ENCODE measurements at places on chromosomes 4 and X. TPM values are rescaled to one million over a fixed set of nuclear protein-coding genes. Genes with fewer than 3 reads are reported as not detected.
A peak's percentile ranks its signal among the peaks of the same experiment; 100 is the strongest.

- no peak for DNase-seq
These were observed 2.9 kb upstream of the FTSJ1 start for GRCh38 chrX:48472851-48473703.

Gene ADAMTS3
- total RNA-seq = 0.16 TPM

DNA sequence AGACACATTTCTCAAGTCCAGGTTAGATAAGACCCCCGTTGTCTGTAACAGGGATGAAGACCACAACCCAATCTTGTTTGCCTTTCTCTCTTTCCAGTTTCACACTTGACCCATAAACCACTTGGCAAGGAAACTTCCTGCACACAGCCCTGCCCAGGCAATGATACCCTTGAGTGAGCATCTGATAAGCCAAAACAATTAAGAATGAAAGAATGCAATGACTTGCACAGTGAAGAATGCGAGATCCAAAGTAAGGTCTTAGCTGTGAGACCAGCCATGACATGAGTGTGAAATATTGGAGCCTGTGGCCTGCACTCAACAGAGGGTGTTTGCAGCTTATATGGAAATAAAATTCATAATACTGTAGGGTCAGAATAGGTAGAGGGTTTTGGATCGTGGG, 37.9 kb upstream of the MXRA5 start:
- DNase-seq = no peak

- no peak for DNase-seq
These were observed 45.7 kb upstream of the HMX1 start for GRCh38 chr4:8917321-8917811.

DNA sequence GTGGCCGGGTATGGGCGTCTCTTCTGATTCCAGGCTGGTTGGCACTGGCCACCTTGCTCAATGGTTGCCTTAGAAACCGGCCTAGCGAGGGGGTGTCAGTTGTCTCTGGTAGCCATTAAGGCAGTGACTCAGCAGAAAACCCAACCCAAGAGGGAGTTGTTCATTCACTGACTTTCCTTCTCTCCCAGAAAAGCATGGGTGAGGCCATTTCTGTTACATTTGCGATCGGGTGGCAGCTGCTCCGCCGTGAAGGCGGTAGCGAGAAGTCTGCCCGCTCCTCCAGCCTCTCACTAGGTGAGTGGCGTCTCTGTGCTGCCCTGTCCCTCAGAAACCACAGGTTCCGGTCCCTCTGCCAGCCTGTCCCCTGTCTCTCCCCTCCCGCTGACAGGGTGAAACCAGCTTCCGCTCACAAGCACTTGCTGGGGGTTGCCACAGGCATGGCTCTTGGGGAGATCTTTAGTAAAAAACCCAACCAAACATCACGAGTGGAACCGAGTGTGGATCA, 17.4 kb downstream of the IRAK1 start:
- DNase-seq = no peak

- no peak for DNase-seq
These were observed 677 bp upstream of the NONO start for GRCh38 chrX:71282514-71283402.

GRCh38 chr4:187562345-187562744, 433.2 kb upstream of the ZFP42 start:
- DNase-seq = no peak

- DNase-seq = no peak
These were observed 79.2 kb downstream of the F11 start for GRCh38 chr4:186345184-186345583.

GRCh38 chr4:170248029-170248428, 158.3 kb upstream of the AADAT start:
- DNase-seq = no peak

GRCh38 chr4:167234316-167234881, at the start of gene SPOCK3:
TSS of gene SPOCK3 (minus strand) at chr4:167234494.
- DNase-seq = no peak

GRCh38 chr4:2436301-2436700, 17.5 kb downstream of the CFAP99 start:
- DNase-seq = no peak

GRCh38 chrX:101462892-101463291, 22.4 kb upstream of the ARMCX4 start:
- no peak for DNase-seq

- DNase-seq = no peak
These were observed 22.8 kb downstream of the MEPE start for GRCh38 chr4:87855559-87855958.

- no peak for DNase-seq
These were observed 13.2 kb upstream of the SOD3 start for GRCh38 chr4:24781999-24782745.

Gene SMIM31
- not detected for total RNA-seq

DNA sequence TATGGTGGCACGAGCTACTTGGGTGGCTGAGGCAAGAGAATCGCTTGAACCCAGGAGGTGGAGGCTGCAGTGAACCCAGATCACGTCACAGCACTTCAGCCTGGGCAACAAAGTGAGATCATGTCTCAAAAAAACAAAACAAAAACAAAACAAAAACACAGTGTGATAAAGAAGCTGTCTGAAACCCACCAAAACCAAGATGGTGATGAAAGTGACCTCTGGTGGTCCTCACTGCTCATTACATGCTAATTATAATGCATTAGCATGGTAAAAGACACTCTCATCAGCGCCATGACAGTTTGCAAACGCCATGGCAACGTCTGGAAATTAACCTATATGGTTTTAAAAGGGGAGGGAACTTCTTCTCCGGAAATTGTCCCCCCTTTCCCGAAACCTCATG, 29.4 kb upstream of the OPHN1 start:
- DNase-seq = no peak

- peak; percentile 77 for DNase-seq
These were observed 4.8 kb upstream of the HGFAC start for GRCh38 chr4:3436798-3437581.

DNA sequence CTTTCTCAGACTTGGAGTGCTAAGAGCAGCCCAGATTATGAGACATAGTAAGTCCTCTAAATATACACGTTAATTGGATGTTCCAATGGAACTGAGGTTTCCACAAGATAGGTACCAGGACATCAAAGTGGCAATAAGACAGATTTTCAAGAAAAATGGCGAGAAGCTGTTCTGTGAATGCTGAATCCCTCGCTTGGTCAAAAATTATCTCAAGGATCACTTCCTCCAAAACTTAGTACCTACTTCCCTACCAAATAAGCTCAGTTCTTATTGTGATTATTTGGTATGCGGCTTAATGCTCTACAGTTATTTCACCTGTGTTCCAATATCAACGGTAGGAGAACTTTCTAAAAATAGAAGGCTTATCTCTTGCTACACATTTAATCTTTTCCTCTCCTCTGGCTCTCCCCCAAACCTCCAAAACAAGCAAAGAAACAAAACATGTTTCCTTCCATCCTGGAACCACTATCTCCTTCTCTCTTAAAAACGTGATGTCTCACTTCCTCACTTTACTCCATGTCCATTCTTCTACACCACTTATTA, 14.7 kb downstream of the PDGFC start:
- no peak for DNase-seq

GRCh38 chr4:2253160-2254084, 8.5 kb downstream of the MXD4 start:
- DNase-seq = peak; percentile 18

DNA sequence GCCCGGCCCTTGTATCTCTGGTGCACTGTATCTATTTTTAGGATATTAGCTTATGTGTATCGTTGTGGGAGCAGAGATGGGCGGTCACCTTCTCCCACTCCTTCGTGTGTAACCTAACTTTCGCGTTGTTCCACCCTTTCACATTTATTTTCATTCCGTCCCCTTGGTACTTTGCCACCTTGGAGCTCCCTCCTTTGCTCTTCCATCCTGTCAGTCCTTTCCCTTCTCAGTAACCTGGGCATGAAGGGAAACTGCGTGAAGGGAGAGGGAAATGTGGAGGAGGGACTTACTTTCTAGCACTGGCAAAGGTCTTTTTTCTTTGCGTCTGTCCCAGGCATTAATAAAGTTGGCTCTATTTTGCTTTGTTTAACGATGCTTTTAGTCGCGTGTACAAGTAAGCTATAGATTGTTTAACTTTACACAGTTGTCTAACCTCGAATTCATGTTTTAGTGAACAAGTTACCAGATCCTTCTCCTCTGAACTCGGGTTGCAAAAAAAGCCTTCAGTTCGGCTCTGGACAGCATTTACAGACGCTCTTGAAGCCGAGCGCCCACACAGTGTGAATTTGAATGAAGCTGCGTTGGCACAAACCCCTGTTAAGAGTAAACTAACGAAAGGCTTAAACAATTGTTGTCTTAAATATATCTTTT, 3.9 kb downstream of the PCDH10 start:
- no peak for DNase-seq

GRCh38 chr4:96598465-96598864, 758.6 kb downstream of the PDHA2 start:
- DNase-seq = no peak

Gene NAP1L3
- total RNA-seq = 0.19 TPM

- no peak for DNase-seq
These were observed 229.6 kb downstream of the OPHN1 start for GRCh38 chrX:68203646-68204045.

DNA sequence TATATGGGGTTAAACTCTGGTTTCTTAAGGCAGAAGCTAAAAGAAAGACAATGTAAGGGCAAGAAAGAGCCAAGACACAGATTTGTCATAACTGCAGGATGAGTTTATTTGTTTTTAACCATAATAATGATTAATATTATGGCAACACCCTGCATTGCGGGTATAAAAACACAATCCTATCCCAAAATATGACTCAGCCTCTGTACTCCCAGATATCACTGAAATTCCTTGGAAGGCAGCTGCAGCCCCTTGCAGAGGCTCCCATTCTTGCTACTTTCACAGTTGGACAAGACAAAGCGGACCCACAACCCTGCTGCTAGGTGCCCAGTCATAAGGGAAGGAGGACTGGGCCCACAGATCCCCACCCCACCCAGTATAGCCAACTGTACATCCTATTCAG, 20.4 kb upstream of the FGF16 start:
- DNase-seq = no peak

GRCh38 chr4:107449611-107450369, 270.2 kb downstream of the PAPSS1 start:
- DNase-seq = no peak

Gene SHISA3
- 0.12 TPM for total RNA-seq

Gene FGFR3
- 14.3 TPM for total RNA-seq

GRCh38 chrX:100915562-100915961, 13.2 kb downstream of the XKRX start:
- no peak for DNase-seq

DNA sequence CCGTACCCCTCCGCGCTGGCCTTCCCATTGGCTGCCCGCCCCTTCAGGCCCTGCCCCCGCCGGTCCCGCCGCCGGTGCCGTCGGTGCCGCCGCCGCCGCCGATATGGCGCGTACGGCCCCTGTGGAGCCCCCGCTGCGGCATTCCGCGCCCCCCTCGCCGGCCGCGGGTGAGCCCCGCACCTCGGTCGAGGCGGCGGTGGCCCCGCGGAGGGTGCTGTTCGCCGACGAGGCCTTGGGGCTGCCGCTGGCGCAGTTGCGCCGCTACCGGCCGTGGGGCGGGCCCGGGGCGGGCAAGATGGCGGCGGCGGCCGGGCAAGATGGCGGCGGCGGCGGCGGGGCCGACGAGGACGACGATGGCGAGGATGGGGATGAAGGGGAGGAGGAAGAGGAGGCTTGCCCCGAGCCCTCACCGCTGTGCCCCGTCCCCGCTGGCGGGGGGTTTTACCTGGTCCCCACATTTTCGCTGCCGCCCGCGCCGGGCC, at the start of gene PPP1R3F:
TSS of gene PPP1R3F (plus strand) at position 27 of the 482 bp plus-strand sequence. CDS start at position 104, 77 bp downstream.
- no peak for DNase-seq

- DNase-seq = no peak
These were observed at the start of gene COL4A5 for GRCh38 chrX:108439426-108439942. TSS of gene COL4A5 (plus strand) at chrX:108439838. CDS start at chrX:108440126, 288 bp downstream.

Gene MID2
- 13.8 TPM for total RNA-seq

DNA sequence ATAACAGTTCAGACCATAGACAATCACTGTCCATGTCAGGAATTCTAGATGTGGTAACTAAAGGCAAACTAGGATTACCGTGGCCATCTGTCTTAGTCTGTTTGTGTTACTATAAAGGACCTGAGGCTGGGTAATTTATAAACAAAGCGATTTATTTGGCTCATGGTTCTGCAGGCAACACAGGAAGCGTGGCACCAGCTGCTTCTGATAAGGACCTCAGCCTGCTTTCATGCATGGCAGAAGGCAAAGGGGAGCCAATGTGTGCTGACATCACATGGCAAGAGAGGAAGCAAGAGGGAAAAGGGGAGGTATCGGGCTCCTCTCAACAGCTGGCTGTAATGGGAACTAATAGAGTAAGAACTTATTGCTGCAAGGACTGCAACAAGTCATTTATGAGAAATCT, 376.7 kb downstream of the GPM6A start:
- DNase-seq = no peak

- DNase-seq = no peak
These were observed 300.5 kb downstream of the TRIML1 start for GRCh38 chr4:188439641-188440311.

DNA sequence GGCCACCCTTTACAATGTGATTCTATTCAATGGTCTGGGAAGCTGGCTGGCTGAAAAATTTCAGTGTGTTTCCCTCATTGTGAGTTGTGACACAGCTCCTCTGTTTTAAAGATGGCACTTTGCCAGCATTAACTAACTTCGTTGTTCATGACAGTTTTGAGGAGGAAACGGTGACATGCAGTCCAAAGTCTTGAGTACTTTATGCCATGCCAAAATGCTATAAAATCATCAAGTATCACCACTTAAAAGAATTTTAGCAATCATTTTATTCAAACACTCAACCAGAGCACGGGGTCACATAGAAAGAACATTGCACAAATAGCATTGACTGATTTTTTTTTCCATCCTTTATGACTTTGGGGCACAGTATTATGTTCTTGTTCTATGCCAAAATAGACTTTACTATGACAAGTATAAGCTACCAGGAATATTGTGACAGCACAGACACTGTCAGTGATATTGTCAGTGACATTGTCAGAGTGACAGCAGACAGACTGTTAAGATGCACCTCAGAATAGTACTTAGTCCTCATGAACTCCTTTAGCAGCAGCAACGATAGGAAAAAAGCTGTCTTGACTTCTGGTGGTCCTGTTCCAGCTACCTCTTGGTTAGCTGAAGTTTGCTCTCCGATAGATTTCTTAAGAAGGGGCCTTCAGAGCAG, 46.7 kb downstream of the CXCL13 start:
- no peak for DNase-seq

GRCh38 chr4:41104155-41104554, 110.2 kb downstream of the APBB2 start:
- no peak for DNase-seq

Gene NHSL2
- total RNA-seq = 0.90 TPM

DNA sequence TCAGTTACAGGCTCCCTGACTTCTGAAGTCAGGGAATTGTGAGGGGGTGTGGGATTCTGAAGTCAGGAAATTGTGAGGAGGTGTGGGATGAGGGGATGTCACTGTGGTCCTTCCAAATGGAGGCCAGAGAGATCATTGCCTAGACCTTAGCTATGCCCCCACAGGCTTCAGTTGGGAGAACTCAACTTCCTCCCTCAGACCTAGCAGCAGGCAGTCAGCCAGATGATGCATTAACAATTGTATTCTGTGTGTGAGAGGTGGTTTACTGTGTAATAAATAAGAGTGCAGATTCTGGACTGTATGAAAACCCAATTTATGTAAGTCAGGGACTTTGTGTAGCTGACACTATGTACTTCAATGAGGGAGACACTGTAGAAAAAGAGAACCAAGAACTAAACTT, 65.7 kb downstream of the FREM3 start:
- no peak for DNase-seq

- DNase-seq = peak; percentile 60
These were observed 37.4 kb upstream of the SPON2 start for GRCh38 chr4:1209821-1210220.

Gene F11
- 94.5 TPM for total RNA-seq

- DNase-seq = no peak
These were observed 45.1 kb upstream of the ANKRD17 start for GRCh38 chr4:73303711-73304110.
